Heart left ventricle (tissue), 16 donors: ENCODE measurements at places on chromosomes 5 and 9. TPM values are rescaled to one million over a fixed set of nuclear protein-coding genes. Genes with fewer than 3 reads are reported as not detected.
A peak's percentile ranks its signal among the peaks of the same experiment; 100 is the strongest.

DNA sequence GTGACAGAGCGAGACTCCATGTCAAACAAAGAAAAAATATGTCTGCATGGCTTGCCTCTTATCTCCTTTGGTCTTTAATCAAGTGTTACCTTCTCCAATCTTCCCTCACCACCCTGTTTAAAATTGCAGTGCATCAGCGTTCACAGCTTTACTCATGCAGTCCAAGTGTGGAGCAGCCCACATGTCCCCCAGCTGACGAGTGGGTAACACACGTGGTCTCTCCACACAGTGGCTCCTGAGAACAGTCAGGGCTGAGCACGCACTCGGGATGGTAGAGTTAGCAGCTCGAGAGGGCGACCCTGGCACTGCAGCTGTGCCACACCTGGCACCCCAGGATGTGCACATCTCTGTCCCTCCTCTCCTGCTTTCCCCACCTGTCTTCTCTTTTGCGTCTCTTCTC lies 25.9 kb upstream of the CFAP157 start:
- no peak overlapping the region for H3K4me3 ChIP-seq
- DNase-seq: no peak
- peaks cover 49% of the 10 kb centered on the region for H3K36me3 ChIP-seq
- H3K27ac ChIP-seq: no peak overlapping the region

The ANKDD1B gene
- total RNA-seq: not detected

GRCh38 chr5:81843845-81844244 lies 92.9 kb upstream of the SSBP2 start:
- no peak for DNase-seq
- no peaks in the 10 kb centered on the region for H3K36me3 ChIP-seq
- no peak overlapping the region for H3K27ac ChIP-seq
- no peak overlapping the region for H3K4me3 ChIP-seq

The DDX4 gene
- not detected for total RNA-seq

The MARCOL gene
- total RNA-seq: not detected

The NXNL2 gene
- total RNA-seq: not detected

DNA sequence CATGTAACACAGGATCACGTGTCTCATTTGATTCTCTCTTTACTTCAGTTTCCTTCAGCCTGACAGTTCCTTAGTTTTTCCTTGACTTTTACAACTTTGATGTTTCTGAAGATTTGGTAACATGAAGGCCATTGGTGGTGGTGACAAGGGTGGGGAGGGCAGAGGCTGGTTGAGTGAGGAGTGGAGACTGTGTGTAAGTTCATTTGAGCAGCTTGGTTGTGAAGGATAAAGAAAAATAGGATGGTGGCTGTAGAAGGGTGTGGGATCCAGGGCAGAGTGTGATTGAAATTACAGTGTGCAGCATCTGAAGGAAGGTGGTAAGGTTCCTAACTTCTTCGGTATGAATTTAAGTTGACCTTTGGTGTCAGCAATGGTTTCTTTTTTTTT lies 20.4 kb downstream of the SUB1 start:
- no peaks in the 10 kb centered on the region for H3K27me3 ChIP-seq
- no peak overlapping the region for H3K4me3 ChIP-seq
- H3K27ac ChIP-seq: no peak overlapping the region
- no peak for DNase-seq

DNA sequence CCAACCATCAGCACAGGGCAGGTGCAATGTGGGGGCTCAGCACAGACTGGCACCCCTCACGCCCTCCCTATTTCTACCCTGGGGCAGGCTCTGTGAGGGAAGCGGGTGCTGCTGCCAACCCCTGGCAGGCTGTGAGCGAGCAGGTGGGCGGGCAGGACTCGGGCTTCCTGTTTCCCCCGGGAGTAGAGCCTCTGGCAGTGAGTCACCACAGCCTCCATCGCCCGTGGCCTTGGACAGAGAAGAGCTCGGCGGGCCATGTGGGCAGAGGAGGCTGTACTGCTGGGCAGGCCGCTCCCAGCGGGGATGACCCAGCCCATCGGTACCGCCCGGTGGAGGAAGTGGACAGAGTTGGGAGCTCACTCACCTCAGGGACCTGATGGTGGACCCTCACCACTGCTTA lies 16.6 kb downstream of the KCNT1 start:
- H3K4me1 ChIP-seq: no peaks in the 10 kb centered on the region
- peaks cover 74% of the 10 kb centered on the region for H3K27me3 ChIP-seq
- no peaks in the 10 kb centered on the region for H3K36me3 ChIP-seq
- H3K4me3 ChIP-seq: no peak overlapping the region

DNA sequence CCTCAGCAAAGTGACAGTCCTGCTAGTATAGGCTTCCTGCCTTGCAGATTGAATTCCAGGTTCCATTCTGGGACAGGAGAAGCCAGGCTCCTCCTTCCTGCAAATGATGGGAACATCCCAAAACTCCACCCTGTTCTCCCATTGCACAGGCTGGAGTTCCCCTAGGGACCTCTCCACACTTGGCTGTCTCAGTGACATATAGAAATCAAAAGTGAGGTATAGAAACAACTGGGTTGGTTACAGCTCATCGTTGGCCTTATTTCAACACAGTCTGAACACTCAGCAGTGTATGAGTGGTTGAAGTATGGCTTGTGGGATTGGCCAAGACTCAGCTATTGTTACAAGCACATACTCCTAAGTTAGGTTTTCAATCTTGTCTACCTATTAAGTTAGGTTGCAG lies 157.8 kb upstream of the FTMT start:
- H3K27me3 ChIP-seq: no peaks in the 10 kb centered on the region
- H3K4me3 ChIP-seq: no peak overlapping the region
- H3K36me3 ChIP-seq: no peaks in the 10 kb centered on the region
- H3K27ac ChIP-seq: no peak overlapping the region
- DNase-seq: no peak

The TXNDC8 gene
- total RNA-seq: not detected

The SLC1A1 gene
- total RNA-seq: 4.6 TPM

DNA sequence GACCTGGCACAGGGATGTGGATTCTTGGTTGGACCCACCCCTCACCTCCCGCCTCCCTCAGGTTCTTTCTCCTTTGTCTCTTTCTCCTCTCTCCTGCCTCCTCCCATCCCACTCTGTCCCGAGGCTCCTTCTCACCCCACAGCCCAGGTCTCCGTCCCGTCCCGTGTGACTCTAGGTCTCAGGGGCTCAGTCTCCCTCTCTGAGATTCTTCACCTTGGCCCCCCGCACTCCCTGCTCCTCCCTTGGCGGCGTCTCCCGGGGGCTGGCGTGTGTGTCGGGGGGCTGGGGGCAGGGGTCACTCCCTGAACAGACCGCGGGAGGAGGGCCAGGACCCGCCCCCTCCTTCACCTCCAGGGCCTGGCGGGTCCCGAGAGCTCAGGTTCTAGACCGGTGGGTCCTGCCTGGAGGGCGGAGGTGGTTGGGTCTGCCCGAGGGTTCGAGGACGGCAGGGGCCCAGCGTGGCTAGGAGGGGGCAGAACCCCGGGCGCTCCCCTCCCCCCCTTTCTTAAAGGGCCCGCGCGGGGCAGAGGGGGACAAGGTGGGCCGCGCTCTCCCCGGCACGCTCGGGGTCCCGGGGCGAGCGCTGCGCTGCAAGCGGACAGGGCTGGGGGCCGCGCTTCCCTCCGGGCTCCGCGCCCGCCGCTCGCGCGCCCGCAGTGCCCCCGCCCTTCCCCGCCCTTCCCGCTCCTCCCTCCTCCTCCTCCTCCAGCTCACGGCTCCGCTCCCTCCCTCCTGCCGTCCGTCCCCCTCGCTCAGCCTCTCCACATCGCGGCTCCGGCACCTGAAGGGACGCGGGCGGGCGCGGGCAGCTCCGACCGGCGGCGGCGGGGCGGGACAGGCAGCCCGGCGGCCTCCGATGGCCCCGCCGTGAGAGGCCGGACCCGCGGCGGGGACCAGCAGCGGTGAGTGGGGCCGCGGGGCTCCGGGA lies at the start of gene PSD2:
Gene PSD2, plus strand, starts transcription at position 735 of the 928 bp plus-strand sequence. CDS start 13,633 bp downstream, outside the sequence.
- peaks cover 4% of the 10 kb centered on the region for H3K4me1 ChIP-seq
- no peak for DNase-seq
- peaks cover 26% of the 10 kb centered on the region for H3K27me3 ChIP-seq
- peak within 1 kb of the TSS; percentile 36 for H3K4me3 ChIP-seq

The RAPGEF1 gene
- 81.9 TPM for total RNA-seq

The GABRG2 gene
- total RNA-seq: not detected

GRCh38 chr5:110561510-110561909 lies 165.0 kb downstream of the TMEM232 start:
- no peaks in the 10 kb centered on the region for H3K4me1 ChIP-seq
- DNase-seq: no peak
- H3K36me3 ChIP-seq: no peaks in the 10 kb centered on the region
- no peak overlapping the region for H3K27ac ChIP-seq
- no peaks in the 10 kb centered on the region for H3K27me3 ChIP-seq

DNA sequence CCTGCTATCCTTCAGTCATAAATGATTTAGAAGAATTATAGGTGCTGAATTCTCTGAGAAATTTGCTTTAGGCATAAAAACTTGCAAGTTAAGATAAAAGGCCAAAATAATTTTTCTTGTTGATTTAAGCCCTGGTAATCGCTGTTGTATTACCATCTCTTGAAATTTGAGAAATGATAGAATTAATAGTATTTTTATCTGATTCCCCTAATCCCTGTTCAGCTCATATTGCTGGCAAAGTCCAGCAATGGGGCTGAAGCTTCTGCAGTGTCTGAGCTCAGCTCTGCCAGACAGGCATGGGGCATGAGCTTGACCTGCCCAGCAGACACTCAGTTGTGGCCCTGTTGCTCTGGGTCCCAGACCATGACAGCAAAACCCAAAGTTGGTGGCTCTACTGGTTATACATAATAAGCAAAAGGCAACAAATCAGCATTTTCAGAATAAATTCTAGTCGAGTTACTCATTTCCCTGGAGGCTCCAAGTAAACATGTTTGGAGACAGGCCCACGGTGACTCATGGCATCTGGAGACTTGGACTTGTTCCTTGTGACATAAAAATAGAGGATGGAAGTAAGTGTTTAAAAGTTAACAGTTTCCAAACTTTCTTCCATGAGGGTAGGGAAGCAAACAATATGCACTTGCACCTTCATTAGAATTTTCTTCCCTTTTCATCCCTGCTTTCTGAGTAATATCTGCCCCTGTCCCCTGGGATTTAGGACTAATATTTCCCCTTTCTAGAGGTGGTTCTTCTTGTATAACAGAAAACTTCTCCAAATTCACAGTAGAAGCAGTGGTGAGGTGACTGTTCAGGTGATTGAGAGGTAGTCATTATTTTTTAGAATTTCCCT lies 60.2 kb upstream of the SLC2A8 start:
- H3K27me3 ChIP-seq: no peaks in the 10 kb centered on the region
- H3K4me3 ChIP-seq: no peak overlapping the region
- peak overlapping the region; percentile 82 for H3K27ac ChIP-seq

- DNase-seq: peak; percentile 36
- H3K36me3 ChIP-seq: no peaks in the 10 kb centered on the region
- no peak overlapping the region for H3K4me3 ChIP-seq
- no peaks in the 10 kb centered on the region for H3K4me1 ChIP-seq
Observed at GRCh38 chr5:72015103-72015548, 92.1 kb upstream of the MAP1B start.

The CDO1 gene
- total RNA-seq: 4.9 TPM

The NSA2 gene
- 40.5 TPM for total RNA-seq

DNA sequence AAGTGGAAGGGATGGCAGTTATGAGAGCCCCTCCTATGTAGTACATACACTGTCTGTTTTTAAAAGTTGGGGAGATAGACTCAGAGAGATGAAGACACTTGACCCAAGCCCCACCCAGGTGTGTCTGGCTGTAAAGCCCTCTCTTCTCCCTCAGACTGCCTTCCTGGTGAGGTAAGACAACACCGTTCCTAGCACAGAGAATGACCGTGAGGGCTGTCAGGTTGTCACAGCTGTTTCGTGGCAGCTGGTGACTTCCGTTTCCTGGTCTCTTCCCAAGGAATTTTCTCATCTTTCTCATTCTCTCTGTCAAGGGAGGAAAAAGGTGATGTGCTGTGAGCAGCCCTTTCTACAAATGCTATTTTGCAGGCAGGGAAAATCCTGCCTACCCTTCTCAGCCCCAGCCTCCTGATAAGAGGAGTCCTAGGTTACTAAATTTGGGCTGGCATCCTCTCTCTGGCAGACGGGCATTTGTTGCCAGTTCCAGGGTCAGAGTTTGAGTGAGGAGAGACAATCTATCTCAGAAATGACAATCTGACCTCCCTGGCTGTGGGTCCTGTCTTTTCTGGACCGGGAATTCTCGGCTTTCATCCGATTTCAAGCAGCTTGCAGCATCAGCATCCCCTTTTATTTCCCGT lies 263.5 kb upstream of the PANK3 start:
- H3K27me3 ChIP-seq: no peaks in the 10 kb centered on the region
- no peaks in the 10 kb centered on the region for H3K36me3 ChIP-seq
- no peak overlapping the region for H3K4me3 ChIP-seq
- H3K4me1 ChIP-seq: no peaks in the 10 kb centered on the region
- DNase-seq: peak; percentile 51

- no peak for DNase-seq
- no peaks in the 10 kb centered on the region for H3K36me3 ChIP-seq
- H3K4me1 ChIP-seq: no peaks in the 10 kb centered on the region
- H3K4me3 ChIP-seq: no peak overlapping the region
Observed at GRCh38 chr5:43227655-43228054, 35.6 kb downstream of the NIM1K start.

The PCDHGA6 gene
- 8.2 TPM for total RNA-seq

- peaks cover 77% of the 10 kb centered on the region for H3K4me1 ChIP-seq
- H3K27ac ChIP-seq: peak overlapping the region; percentile 53
- H3K4me3 ChIP-seq: no peak overlapping the region
- peak; percentile 87 for DNase-seq
Observed at GRCh38 chr9:37994639-37995347, 74.2 kb downstream of the SHB start.

The SLC34A1 gene
- total RNA-seq: not detected

- no peaks in the 10 kb centered on the region for H3K27me3 ChIP-seq
- no peak overlapping the region for H3K4me3 ChIP-seq
- peaks cover 11% of the 10 kb centered on the region for H3K4me1 ChIP-seq
- no peak overlapping the region for H3K27ac ChIP-seq
Observed at GRCh38 chr5:127762412-127762811, 59.2 kb downstream of the CCDC192 start.

The IGFBPL1 gene
- total RNA-seq: not detected

DNA sequence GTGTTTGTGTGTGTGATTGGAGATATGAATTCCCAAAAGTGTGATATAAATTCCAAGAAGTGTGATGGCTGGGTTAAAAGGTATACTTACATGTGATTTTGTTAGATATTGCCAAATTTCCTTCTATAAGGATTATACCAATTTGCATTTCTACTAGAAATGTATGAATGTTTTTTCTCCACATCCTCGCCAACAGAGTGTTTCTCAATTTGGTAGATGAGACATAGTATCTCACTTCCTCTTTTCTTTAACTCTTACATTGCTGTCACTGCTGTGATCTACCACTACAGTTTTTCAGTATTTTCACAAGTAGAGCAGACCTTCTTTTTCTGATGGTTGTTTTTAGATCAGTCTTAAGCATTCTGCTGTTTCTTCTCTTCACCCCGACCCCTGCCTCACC lies 111.3 kb downstream of the FER start:
- no peak for DNase-seq
- no peak overlapping the region for H3K27ac ChIP-seq
- H3K4me3 ChIP-seq: no peak overlapping the region
- H3K27me3 ChIP-seq: no peaks in the 10 kb centered on the region
- peaks cover 9% of the 10 kb centered on the region for H3K36me3 ChIP-seq

GRCh38 chr5:14156650-14157492 lies 13.7 kb downstream of the TRIO start:
- no peaks in the 10 kb centered on the region for H3K27me3 ChIP-seq

- no peaks in the 10 kb centered on the region for H3K27me3 ChIP-seq
- H3K4me3 ChIP-seq: no peak overlapping the region
- no peak for DNase-seq
- no peaks in the 10 kb centered on the region for H3K36me3 ChIP-seq
- H3K27ac ChIP-seq: no peak overlapping the region
Observed at GRCh38 chr9:18795947-18796671, 236.9 kb downstream of the SAXO1 start.

- H3K36me3 ChIP-seq: no peaks in the 10 kb centered on the region
- no peak overlapping the region for H3K4me3 ChIP-seq
- H3K27ac ChIP-seq: no peak overlapping the region
- no peaks in the 10 kb centered on the region for H3K4me1 ChIP-seq
- no peaks in the 10 kb centered on the region for H3K27me3 ChIP-seq
Observed at GRCh38 chr9:81771571-81771970, 82.2 kb upstream of the TLE1 start.

The LEAP2 gene
- 0.67 TPM for total RNA-seq
